ENCODE measurements at places on chromosomes 11 and 22. TPM values are rescaled to one million over a fixed set of nuclear protein-coding genes. Genes with fewer than 3 reads are reported as not detected.

DNA sequence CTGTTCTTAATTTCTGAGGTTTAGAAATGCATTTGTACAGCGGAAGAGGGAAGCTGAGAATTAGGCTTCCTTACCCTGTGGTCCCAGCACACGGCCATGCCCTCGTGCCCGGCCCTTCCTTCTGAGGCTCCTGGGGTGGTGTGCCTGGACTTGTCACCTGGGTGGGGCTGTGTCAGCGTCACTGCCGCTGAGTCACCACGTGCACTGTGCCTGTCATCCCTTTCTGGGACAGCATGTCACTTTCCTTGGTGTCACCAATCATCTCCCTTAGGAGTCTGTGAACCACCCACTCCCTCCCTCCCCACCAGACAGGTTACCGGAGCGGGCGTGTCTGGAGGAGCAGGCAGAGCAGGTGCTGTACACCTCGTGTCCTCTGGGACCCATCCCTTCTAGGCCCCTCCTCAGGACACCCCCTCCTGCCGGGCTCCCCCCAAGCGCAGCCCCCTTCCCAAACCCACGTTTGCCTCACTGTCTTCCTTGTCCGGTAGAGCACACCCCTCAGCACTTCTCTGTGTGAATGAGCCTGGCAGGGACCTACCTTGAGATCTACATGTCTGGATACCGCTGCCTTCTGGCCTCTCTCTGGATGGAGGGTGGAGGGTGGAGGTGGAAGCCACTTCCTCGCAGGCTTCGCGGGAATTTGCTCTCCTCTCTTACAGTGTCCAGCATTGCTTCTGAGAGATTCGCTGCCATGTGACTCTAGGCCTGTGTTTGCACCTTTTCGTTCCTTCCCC lies 367.6 kb downstream of the TBC1D22A start:
- H3K4me1 ChIP-seq = peaks cover 1% of the 10 kb centered on the region
- no peaks in the 10 kb centered on the region for H3K27me3 ChIP-seq
- no peak overlapping the region for H3K4me3 ChIP-seq

The ADM gene
- 239 TPM for total RNA-seq

The PKP3 gene
- 0.40 TPM for total RNA-seq

The SEC14L6 gene
- total RNA-seq = 0.78 TPM

DNA sequence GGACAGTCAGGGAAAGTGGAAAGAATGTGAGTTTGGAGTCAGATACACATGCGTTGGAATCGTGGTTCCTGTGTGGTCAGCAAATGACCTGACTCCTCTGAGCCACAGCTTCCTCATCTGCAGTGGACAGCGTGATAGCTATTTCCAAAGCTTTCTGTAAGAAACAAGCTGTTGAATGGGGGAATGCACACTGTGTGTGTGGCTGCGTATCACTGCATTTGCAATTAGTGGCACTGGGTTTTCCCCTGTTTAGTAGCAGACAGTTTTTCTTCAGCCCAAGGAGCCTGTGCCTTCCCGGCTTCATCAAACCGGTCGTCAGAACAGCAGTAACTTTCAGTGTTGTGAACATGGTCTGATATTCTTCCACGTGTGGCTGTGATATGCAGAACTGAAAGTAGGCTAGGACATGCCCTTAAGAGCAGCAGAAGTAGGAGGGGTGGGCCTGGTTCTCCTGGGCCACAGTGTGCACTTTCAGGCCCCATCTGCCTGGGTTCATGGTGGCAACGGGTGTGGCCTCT lies 121.5 kb downstream of the RRAS2 start:
- H3K27ac ChIP-seq = no peak overlapping the region
- no peak overlapping the region for H3K4me3 ChIP-seq
- no peaks in the 10 kb centered on the region for H3K36me3 ChIP-seq
- no peaks in the 10 kb centered on the region for H3K4me1 ChIP-seq

- H3K4me1 ChIP-seq = peaks cover 4% of the 10 kb centered on the region
- DNase-seq = peak; percentile 70
- H3K27me3 ChIP-seq = no peaks in the 10 kb centered on the region
- no peak overlapping the region for H3K4me3 ChIP-seq
- H3K27ac ChIP-seq = no peak overlapping the region
- H3K36me3 ChIP-seq = peaks cover 6% of the 10 kb centered on the region
Measured at GRCh38 chr11:8097062-8097461, 16.1 kb downstream of the TUB start.

DNA sequence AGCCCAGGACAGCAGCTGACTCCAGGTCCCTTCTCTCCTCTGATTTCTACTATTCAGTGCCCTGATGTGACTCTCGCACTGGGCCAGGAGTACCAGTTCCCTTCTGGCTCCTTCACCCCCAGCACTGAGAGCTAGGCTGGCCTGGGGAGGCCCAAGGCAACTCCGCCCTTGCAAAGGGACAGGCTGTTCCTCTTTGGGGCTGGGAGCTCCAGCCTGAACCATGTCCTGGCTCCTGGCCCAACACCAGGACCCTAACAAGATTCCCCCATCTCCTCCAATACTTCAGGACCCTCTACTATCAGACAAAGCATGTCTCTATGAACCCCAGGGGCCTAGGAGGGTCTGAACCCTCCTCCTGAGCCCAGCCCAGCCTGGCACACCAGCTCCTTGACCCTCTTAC lies 12.5 kb downstream of the CREB3L1 start:
- H3K4me3 ChIP-seq = peak overlapping the region; percentile 51
- H3K4me1 ChIP-seq = peaks cover 69% of the 10 kb centered on the region
- peaks cover 2% of the 10 kb centered on the region for H3K36me3 ChIP-seq
- no peaks in the 10 kb centered on the region for H3K27me3 ChIP-seq
- no peak for DNase-seq

DNA sequence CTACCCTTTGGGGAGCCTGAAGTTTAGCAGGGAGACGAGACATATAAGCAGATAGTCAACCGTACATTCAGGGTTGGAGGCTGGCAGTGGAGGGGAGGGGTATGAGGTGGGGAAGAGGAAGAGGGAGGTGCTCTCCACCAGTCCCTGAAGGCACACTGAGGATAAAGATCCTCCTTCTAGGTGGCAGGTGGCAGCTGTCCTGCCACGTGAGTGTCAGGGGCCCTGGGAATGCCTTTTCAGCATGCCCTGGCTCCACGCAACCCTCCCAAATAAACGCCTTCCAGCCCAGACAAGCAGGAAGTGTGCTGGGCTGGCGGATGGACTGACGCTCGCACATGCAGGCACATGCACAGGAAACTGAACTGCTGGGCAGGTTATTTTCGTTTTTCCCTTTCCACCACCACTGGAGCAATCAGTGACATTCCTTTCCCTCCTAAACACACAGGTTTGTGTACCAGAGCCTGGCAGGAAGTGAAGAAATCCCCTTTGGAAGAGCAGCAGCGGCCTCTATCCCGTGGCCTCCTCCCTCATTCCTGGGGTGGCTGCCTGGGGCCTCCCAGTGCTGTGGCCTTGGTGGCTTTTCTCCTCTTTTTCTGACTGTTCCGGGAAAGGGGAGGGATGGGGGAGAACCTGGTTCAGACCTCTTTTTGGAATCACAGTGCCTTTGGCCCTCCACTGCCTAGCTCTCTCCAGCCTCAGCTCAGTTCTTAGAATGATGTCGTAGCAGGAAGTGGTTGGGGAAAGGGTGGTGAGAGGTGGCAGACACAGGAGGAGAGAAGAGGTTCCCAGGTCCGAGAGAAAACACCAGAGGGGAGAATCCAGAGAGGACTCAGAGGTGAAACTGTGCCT lies 157.0 kb upstream of the TIMP3 start:
- H3K36me3 ChIP-seq = no peaks in the 10 kb centered on the region
- no peak overlapping the region for H3K4me3 ChIP-seq
- H3K4me1 ChIP-seq = peaks cover 8% of the 10 kb centered on the region
- H3K27me3 ChIP-seq = peaks cover 5% of the 10 kb centered on the region
- DNase-seq = no peak

DNA sequence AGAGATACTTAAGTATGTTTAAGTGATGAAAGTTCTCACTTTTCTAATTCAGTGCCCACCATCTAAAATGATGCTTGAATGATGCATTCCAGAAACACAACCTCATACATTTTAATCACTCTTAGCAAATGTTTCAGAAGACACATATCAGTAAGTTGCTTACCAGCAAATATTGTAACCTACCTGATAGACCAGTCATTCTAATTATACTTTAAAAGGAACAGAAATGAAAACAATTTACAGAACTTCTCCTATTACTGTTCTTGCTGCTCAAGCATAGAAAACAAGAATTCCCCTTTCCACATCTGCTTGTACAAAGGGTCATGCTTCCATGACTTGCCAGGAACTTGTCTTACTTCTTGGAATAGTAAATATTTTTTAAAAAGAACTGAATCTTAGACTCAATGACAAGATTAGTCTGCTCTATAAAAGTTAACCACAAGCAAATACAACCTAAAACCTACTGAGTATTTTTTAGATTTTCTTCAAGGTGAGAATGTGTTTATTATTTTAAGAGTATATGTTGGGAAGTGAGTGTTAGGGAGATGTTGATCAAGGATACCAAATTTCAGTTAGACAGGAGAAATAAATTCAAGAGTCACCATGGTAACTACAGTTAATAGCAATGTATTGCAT lies 82.0 kb upstream of the SC5D start:
- H3K27ac ChIP-seq = no peak overlapping the region
- DNase-seq = no peak
- no peaks in the 10 kb centered on the region for H3K4me1 ChIP-seq
- peaks cover 20% of the 10 kb centered on the region for H3K27me3 ChIP-seq
- no peak overlapping the region for H3K4me3 ChIP-seq

The ANGPTL5 gene
- total RNA-seq = 2.4 TPM

The ESAM gene
- total RNA-seq = 0.71 TPM

The KRTAP5-10 gene
- 0.30 TPM for total RNA-seq

DNA sequence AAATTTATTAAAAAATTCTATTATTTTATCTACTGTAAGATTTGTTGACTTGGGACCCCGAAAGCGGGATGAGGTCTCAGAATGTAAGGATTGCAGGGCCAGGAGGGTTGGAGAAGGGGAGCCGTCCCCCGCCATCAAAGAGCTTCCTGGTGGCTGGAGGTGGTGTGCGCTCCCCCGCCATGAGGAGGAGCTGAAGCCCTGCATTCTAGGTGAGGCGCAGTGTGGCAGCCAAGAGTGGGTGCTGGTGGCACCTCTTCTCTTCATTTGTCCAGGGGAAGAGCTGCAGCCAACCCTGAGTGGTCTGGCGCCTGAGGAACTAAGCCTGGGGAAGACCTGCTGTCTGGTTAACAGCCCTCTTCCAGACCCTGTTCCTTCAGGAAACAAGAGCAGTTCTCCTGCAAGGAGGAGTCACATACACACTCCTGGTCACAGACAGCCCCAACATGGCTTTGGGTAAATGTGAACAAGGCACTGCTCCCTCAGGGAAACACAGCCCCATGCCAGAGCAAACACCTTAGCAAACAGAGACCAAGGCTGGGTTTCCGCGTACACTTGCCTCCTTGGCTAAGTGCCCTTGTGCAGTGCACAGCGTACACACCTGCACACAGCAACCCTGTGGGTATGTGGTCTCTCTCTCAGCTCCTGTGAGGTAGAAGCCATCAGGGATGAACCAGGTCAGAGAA lies 17.3 kb downstream of the RTN4RL2 start:
- peaks cover 75% of the 10 kb centered on the region for H3K27me3 ChIP-seq
- no peak for DNase-seq
- no peak overlapping the region for H3K27ac ChIP-seq
- H3K36me3 ChIP-seq = no peaks in the 10 kb centered on the region
- no peak overlapping the region for H3K4me3 ChIP-seq

- peak overlapping the region; percentile 6 for H3K4me3 ChIP-seq
- H3K27ac ChIP-seq = peak overlapping the region; percentile 48
- no peak for DNase-seq
- H3K36me3 ChIP-seq = no peaks in the 10 kb centered on the region
Measured at GRCh38 chr22:31036671-31037550, 44.2 kb upstream of the SMTN start.

The PATE4 gene
- not detected for total RNA-seq

DNA sequence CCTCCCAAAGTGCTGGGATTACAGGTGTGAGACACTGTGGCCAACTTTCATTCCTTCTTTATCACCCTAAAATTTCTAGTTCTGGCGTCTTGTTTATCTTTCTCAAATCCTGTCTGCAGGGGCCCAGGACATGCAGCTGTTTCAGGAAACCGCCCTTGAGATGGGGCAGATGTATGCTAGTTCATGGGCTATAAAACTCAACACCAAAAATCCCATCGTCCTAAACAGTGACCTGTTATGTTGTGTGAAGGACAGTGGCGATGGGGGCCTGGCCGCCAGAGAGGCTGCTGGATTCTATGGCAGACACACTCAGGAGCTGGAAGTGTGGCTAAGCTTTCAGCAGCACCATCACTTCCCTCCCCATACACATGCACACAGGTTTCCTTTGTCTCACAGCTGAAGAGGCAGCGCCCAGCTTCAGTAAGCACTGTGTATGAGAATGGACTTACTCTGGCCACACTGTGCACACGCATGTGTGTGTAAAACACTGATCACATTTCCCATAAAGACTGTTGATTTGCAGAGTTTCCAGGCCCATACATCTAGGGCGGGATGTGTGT lies 36.7 kb downstream of the MARK2 start:
- DNase-seq = no peak
- peaks cover 52% of the 10 kb centered on the region for H3K4me1 ChIP-seq
- no peaks in the 10 kb centered on the region for H3K27me3 ChIP-seq

The DDB1 gene
- 266 TPM for total RNA-seq

The OR51E2 gene
- total RNA-seq = 0.40 TPM

GRCh38 chr11:15216678-15217077 lies 102.0 kb downstream of the INSC start:
- H3K36me3 ChIP-seq = no peaks in the 10 kb centered on the region
- no peaks in the 10 kb centered on the region for H3K27me3 ChIP-seq
- H3K4me3 ChIP-seq = no peak overlapping the region
- no peaks in the 10 kb centered on the region for H3K4me1 ChIP-seq
- H3K27ac ChIP-seq = no peak overlapping the region

The ST14 gene
- not detected for total RNA-seq

Data from osteocyte (in vitro differentiated cells).